ENCODE measurements at places on chromosomes 1 and 21. TPM values are rescaled to one million over a fixed set of nuclear protein-coding genes. Genes with fewer than 3 reads are reported as not detected.
A peak's percentile ranks its signal among the peaks of the same experiment; 100 is the strongest.

Gene LCE1F
- total RNA-seq = not detected

Gene SLAMF9
- 0.43 TPM for total RNA-seq

- no peak overlapping the region for H3K4me3 ChIP-seq
- H3K27me3 ChIP-seq = no peaks in the 10 kb centered on the region
- no peak overlapping the region for H3K27ac ChIP-seq
- no peaks in the 10 kb centered on the region for H3K36me3 ChIP-seq
- peaks cover 3% of the 10 kb centered on the region for H3K4me1 ChIP-seq
Measured at GRCh38 chr1:226492426-226493137, 56.0 kb upstream of the STUM start.

- no peaks in the 10 kb centered on the region for H3K4me1 ChIP-seq
- no peaks in the 10 kb centered on the region for H3K27me3 ChIP-seq
- no peak overlapping the region for H3K27ac ChIP-seq
- DNase-seq = no peak
- no peaks in the 10 kb centered on the region for H3K36me3 ChIP-seq
- H3K4me3 ChIP-seq = no peak overlapping the region
Measured at GRCh38 chr1:164141797-164142196, 417.2 kb upstream of the PBX1 start.

- DNase-seq = no peak
- no peaks in the 10 kb centered on the region for H3K4me1 ChIP-seq
- no peaks in the 10 kb centered on the region for H3K36me3 ChIP-seq
- no peak overlapping the region for H3K4me3 ChIP-seq
- no peaks in the 10 kb centered on the region for H3K27me3 ChIP-seq
Measured at GRCh38 chr1:20168564-20169491, 17.1 kb upstream of the UBXN10 start.

- peak overlapping the region; percentile 26 for H3K4me3 ChIP-seq
- peak; percentile 88 for DNase-seq
- H3K27me3 ChIP-seq = no peaks in the 10 kb centered on the region
- no peaks in the 10 kb centered on the region for H3K36me3 ChIP-seq
Measured at GRCh38 chr1:3772027-3772714, 378 bp upstream of the SMIM1 start.

Data from lung (tissue), 17 donors.